ENCODE measurements at places on chromosomes 5 and 9. TPM values are rescaled to one million over a fixed set of nuclear protein-coding genes. Genes with fewer than 3 reads are reported as not detected.

GRCh38 chr5:34977934-34978613, 48.7 kb downstream of the DNAJC21 start:
- no peaks in the 10 kb centered on the region for H3K27me3 ChIP-seq
- H3K36me3 ChIP-seq, result no peaks in the 10 kb centered on the region
- H3K4me3 ChIP-seq, result no peak overlapping the region
- no peak overlapping the region for H3K27ac ChIP-seq

DNA sequence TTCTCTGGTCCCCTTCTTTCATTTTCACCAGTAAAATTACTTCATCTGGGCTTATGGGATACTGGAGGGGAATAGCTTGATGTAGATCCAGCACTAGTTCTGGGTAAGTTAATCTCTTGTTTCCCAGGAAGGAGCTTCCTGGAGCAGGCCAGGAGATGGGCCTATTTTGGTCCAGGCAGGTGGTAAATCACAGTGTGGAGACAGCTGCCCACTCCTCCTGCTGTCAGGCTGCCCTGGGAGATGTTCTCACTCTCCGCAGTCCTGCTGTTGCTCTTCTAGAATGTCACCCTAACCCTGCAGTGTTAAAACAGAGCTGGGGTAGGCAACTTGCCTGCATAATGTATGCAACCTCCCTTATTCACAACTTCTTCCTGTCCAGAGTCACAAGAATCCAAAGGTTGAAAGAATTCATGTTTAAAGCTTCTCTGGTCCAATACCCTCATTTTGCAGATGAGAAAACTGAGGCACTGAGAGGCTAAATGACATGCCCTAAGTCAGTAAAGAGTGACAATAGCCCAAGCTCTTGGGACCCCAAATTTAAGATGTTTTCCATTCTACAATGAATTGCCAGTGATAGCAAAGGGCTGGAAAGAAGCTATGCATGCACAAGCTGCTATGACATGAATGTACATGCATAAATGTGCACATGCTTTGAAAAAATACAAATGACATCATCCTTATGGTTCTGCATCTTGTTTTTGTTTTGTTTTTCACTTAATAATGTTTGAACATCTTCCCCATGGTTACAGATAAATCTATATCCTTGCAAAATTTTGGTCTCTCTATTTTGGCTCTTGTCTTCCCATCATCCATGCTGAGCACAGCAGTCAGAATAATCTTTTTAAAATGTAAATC, 71.8 kb upstream of the ADRA1B start:
- H3K36me3 ChIP-seq, result no peaks in the 10 kb centered on the region
- no peak for DNase-seq
- H3K27ac ChIP-seq, result no peak overlapping the region
- H3K4me3 ChIP-seq, result no peak overlapping the region
- peaks cover 4% of the 10 kb centered on the region for H3K27me3 ChIP-seq

The PDE6A gene
- total RNA-seq, result 0.39 TPM

The DNM1 gene
- total RNA-seq, result 11.8 TPM
